ENCODE measurements at places on chromosomes 4 and X.

DNA sequence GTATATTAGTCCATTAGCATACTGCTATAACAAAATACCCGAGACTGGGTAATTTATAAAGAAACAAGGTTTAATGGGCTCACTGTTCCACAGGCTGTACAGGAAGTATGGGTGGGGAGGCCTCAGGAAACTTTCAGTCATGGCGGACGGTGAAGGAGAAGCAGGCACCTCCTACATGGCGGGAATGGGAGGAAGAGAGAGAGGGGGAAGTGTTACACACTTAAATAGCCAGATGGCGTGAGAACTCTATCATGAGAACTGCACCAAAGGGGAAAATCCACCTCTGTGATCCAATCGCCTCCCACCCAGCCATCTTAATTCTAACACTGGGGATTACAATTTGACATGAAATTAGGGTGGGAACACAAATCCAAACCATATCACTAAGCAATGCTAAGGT lies 98.9 kb upstream of the SH3RF1 start:
- no peak for DNase-seq

DNA sequence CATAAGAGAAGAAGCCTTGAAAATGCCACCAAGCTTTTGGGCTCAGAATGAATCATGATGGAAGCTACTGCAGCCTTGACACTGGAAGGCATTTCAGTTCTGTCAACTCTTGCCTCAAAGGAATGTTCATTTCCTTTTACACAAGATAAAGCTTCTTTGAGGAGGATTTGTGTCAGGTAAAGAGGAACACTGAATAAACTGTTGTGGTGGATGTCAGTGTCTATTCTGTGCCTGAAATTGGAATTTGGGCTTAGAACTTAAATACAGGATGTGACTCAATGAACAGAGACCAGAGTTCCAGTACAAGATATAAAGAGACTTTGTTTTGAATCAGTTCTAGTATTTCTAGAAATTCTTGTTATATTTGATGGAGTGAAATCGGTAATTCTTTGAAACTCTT lies 313.2 kb downstream of the PACRGL start:
- DNase-seq = no peak

GRCh38 chr4:16290681-16291420 lies 64.6 kb upstream of the TAPT1 start:
- no peak for DNase-seq

GRCh38 chr4:127250577-127250976 lies 382.2 kb upstream of the INTU start:
- DNase-seq = no peak

GRCh38 chr4:104942990-104943743 lies 203.5 kb upstream of the TET2 start:
- no peak for DNase-seq

- no peak for DNase-seq
These were observed 181.8 kb downstream of the PTTG2 start for GRCh38 chr4:38141808-38142500.

GRCh38 chr4:83618431-83618830 lies 82.5 kb downstream of the GPAT3 start:
- DNase-seq = peak; percentile 52

DNA sequence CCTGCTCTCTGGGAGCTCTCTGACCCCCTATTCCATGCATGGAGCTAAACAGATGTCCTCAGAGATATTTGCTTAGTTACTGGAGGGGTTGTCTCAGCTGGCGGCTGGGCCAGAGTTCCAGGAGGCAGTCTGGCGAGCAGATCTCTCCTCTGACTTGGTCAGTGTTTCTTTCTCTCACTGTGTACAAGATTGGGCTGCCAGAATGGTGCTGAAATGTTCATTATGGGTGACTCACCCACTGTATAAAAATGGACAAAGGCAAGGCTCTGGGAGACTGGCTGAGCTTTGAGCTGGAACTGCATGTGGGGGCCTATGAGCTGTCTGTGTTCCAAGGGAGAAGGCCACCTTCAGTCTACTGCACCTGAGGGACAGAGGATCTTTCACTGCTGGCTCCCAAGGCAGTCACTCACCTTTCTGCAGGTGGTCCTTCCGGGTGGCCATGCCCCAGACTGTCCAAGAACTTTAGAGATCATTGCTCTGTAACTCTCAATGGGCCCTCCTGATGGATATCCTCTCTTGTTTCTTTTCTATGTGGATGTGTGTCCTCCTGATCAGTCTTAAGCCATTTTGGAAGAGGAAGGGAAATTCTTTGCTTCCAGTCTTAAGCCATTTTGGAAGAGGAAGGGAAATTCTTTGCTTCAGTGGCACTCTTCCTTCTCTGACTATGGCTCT lies 88.2 kb downstream of the CFAP299 start:
- DNase-seq = no peak

DNA sequence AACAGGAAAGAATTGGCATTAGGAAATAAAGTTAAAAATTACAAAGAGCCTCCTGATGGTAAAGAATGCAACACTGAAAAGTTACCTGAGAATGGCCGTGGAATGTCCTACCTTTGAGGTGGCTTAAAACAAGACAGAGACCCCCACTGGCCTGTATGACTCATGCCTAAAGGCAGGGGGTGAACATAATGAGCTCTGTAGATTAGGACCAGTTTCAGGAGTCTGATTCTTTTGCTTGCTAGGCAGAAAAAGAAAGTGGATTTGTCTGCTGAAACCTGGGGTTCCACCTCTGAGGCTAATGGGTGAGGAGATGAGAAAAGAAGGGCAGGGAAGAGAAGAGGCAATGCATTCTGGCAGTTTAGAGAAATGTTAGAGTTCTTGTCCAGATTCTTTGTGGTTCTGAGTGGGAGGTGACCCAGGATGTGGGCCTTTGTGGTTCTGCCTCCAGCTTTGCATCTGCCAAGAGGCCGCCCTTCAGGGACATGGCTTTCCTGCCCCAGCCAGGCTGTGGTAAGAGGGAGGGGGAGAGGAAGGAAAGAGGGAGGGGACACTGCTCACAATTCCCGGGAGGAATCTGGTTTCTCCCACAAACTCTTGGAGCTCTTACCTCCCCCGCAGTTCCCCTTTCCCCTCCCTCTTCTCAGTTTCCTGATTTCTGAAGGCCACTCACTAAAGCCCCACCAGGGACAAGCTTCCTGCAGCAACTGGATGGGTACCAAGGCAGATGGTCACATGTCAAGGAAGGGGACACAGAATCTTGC lies 109.6 kb downstream of the EFNB1 start:
- DNase-seq = peak; percentile 68

DNA sequence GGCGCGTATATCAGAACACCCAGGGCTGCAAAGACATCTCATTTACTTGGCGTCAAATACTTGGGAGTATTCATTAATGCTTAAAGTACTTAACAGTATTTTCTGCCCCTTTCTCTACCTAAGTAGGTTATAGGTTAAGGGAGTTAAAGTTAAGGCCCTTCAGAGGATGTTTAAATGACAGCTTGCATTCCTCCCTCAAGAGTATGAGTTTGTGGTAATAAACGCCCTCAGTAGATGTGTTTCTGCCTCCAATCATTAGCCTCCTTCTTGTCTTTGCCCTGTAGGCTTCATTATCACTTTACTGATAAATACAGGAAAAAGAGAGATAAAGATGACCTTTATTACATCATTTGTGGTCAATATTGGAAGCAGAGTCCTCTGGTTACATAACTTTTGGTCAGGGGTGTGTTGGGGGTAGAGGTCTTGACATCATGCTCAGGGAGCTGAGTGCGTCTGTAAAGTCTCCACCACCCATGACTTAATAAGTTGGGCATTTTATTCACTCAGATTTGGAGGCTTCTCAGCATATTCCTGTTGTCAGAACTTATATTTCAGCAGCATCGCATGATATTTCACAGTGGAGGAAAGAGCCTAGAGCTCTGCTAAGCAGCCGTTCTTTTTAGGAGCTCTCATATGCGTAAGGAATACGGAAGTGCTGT lies 145.9 kb downstream of the CPE start:
- DNase-seq = no peak

GRCh38 chr4:97150966-97151365 lies 992.3 kb downstream of the STPG2 start:
- DNase-seq = no peak

- no peak for DNase-seq
These were observed 5.1 kb upstream of the MYOZ2 start for GRCh38 chr4:119130365-119131065.

- DNase-seq = no peak
These were observed 167.2 kb downstream of the SH3KBP1 start for GRCh38 chrX:19720236-19720635.

GRCh38 chrX:63363788-63364187 lies 12.7 kb upstream of the SPIN4 start:
- DNase-seq = no peak

GRCh38 chrX:1564750-1565683 lies 26.4 kb upstream of the AKAP17A start:
- no peak for DNase-seq

DNA sequence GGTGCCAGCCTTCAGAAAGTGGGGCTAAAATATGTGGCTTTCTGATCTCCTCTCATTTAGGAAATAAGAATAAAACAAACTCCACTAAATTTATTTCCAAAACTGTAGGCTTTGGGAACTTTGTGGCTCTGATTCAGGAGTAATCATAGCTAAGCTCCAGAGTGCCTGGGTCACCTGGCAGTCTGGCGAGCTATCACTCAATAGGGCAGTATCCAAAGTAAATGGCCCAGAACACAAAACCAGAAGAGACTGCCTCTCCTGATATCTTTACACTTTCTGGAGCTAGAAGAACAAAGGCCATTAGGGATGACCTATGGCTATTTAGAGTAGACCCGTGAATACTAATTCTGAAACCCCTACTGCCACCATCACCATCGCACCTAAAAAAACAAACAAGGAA lies 17.0 kb upstream of the PPARGC1A start:
- DNase-seq = no peak

GRCh38 chr4:73197220-73197619 lies 61.4 kb downstream of the ANKRD17 start:
- no peak for DNase-seq

GRCh38 chr4:160251522-160252170 lies 1148.8 kb downstream of the RAPGEF2 start:
- DNase-seq = no peak
